ENCODE measurements at places on chromosomes 1 and 21. TPM values are rescaled to one million over a fixed set of nuclear protein-coding genes. Genes with fewer than 3 reads are reported as not detected.

- DNase-seq, result no peak
Measured at GRCh38 chr1:9801909-9802308, 21.9 kb downstream of the CLSTN1 start.

DNA sequence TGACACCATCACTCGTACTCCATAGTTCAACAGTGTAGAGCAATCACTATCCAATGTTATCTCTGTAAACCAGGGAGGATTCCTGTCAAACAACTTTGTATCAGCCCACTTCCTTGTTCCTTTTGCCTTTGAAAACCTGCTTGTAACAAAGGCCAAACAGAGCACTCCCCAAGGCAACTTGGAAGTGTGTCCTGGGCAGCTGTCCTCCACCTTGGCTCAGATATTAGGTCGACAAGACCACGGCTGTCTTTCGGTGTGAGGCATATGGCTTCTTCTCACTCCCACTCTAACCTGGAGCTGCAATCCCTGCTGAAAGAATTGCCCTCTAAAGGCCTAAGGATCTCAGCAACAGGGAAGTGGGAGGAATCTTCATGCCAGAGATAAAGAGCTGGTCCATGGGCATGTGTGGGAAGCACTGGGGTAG lies 66.7 kb downstream of the ITPKB start:
- DNase-seq, result no peak

GRCh38 chr21:39430954-39431353 lies 14.6 kb downstream of the LCA5L start:
- DNase-seq, result no peak

- no peak for DNase-seq
Measured at GRCh38 chr1:104702731-104703130, 953.0 kb downstream of the AMY1C start.

GRCh38 chr1:17101261-17101660 lies 18.0 kb downstream of the PADI2 start:
- DNase-seq, result no peak

- DNase-seq, result no peak
Measured at GRCh38 chr1:7013833-7014639, 228.8 kb downstream of the CAMTA1 start.

Gene ACTN2
- not detected for total RNA-seq

DNA sequence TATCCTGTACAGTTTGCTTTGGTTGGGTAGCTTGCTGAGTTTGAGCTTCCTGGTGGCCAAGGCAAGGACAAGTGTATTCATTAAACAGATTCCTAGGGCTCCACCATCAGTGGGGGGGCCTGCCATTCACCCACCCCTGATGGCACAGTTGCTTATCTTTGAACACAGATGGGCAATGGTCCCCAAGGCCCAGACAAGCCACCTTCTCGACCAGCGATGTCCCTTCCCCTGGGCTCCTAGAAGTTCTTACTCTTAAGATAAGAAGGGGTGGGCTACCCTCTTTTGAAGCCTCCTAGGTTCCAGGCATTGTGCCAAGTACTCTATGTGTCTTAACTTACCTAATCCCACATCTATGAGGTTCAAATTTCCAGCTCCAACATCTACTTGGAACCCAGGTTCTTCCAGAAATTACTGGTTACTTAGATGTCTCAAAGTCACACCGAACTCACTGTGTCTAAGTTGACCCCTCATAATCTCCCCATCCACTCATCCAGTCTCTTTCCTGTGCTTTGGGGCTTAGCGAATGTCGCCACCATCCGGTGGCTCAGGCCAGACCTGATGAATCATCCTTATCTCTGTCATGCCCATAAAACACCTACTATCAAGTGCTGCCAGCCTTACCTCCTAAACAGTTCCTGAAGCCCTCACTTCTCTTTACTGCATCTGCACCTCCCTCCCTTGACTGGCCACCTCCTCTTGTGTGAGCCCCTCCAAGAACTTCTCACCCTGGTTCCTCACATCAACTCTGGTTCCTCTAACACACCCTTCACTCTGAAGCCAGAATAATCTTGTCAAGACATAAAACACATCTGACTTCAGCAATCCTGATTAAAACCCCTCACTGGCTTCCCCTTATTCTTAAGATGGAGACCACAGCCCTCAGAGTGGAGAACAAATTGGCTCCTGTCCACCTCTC lies 50.1 kb downstream of the KLHDC7A start:
- DNase-seq, result no peak

Gene NGF
- not detected for total RNA-seq

- no peak for DNase-seq
Measured at GRCh38 chr21:45906196-45906805, 75.3 kb upstream of the COL6A1 start.

- peak; percentile 30 for DNase-seq
Measured at GRCh38 chr1:83796409-83796808, 202.5 kb downstream of the TTLL7 start.

- no peak for DNase-seq
Measured at GRCh38 chr1:86445919-86446318, 21.9 kb downstream of the CLCA2 start.

GRCh38 chr21:45655124-45655523 lies 11.6 kb downstream of the PCBP3 start:
- DNase-seq, result peak; percentile 24

GRCh38 chr1:53061859-53062707 lies at the start of gene PODN:
Gene PODN (plus strand): TSS chr1:53062213. CDS start chr1:53069856, 7,643 bp downstream.
- peak; percentile 6 for DNase-seq

DNA sequence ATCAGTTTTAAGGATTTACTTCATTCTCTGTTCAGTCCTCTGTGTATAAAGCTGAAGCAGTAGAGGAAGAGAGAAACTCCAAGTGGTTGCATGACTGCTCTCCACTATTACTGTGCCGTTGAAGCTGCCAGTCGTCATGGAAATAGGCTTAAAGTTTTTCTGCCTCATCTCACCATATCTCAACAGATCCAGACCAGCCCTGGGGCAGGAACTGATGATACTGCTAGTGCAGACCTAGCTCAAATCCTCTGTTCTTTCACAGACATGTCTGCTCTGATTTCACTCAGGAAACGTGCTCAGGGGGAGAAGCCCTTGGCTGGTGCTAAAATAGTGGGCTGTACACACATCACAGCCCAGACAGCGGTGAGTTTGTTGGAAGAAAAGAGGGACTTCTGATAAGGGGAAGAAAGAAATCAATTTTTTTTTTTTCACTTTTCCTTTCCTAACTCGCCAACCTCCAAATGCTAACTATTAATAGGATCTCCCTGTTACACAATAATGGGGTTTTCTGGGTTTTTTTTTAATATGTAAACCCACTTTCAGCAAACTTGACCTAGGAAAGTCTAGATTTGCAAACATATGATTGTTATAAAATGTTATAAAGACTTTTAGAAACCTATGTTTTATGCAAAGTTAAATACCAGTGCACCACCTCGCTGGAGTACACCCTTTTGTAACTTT lies 22.2 kb upstream of the STRIP1 start:
- no peak for DNase-seq

GRCh38 chr1:66207484-66207883 lies 326.5 kb upstream of the SGIP1 start:
- DNase-seq, result peak; percentile 73

DNA sequence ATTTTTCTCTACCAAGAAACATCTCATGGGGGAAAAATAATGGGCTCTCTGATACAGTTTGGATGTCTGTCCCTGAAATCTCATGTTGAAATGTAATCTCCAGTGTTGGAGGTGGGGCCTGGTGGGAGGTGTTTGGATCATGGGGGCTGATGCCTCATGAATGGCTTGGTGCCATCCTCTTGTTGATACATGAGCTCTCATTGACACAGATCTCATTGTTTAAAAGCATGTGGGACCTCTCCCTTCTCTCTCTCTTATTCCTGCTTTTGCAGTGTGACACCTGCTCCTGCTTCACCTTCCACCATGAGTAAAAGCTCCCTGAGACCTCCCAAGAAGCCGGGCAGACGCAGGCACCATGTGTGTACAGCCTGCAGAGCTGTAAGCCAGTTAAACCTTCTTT lies 332.5 kb upstream of the NRIP1 start:
- no peak for DNase-seq

GRCh38 chr1:203124546-203125317 lies 2.8 kb upstream of the ADORA1 start:
- DNase-seq, result peak; percentile 58

Gene LY9
- not detected for total RNA-seq

Gene SIM2
- total RNA-seq, result 9.1 TPM

- no peak for DNase-seq
Measured at GRCh38 chr1:24113641-24114033, 1.7 kb upstream of the MYOM3 start.

Gene AGPAT3
- total RNA-seq, result 21.7 TPM

- DNase-seq, result no peak
Measured at GRCh38 chr1:110114784-110115183, 2.5 kb downstream of the UBL4B start.
